ENCODE measurements at places on chromosomes 3 and 15.

DNA sequence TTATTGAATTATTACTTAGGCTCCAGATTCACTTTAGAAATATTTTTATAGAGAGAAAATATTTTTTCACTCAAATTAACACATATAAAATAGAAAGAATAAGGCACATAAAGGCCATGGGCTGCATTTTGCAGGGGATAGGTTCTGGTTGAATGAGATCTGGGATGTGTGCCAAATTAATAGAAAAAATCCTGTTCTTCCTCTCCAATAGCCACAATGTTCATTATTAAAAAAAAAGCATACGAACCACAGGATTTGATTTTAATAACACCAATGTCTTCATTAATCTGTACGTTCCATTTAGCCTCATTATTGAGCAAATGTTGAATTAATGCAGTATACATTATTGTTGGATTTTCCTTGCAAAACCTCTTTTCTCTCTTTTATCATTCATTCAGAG is 622.8 kb upstream of the AGTR1 start:
- DNase-seq: no peak

- no peak for DNase-seq
These were observed 278.1 kb downstream of the THSD4 start for GRCh38 chr15:71393383-71393782.

GRCh38 chr3:54393150-54393549 is 270.8 kb downstream of the CACNA2D3 start:
- no peak for DNase-seq

DNA sequence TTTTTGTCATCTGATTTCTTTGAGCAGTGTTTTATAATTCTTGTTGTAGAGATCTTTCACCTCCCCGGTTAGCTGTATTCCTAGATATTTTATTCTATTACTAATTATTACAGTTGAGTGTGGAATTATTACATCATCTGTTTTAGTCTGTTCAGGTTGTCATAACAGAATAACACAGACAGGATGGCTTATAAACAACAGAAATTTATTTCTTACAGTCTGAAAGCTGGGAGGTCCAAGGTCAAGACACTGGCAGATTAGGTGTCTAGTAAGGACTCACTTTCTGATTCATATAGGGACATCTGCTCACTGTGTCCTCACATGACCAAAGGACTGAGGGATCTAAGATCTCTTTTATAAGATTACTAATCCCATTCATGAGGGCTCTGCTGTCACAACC is 121.3 kb upstream of the THBS1 start:
- DNase-seq: no peak

- no peak for DNase-seq
These were observed 224.7 kb downstream of the CACNA2D3 start for GRCh38 chr3:54347060-54347459.

GRCh38 chr15:100471933-100472332 is 56.8 kb downstream of the CERS3 start:
- no peak for DNase-seq

DNA sequence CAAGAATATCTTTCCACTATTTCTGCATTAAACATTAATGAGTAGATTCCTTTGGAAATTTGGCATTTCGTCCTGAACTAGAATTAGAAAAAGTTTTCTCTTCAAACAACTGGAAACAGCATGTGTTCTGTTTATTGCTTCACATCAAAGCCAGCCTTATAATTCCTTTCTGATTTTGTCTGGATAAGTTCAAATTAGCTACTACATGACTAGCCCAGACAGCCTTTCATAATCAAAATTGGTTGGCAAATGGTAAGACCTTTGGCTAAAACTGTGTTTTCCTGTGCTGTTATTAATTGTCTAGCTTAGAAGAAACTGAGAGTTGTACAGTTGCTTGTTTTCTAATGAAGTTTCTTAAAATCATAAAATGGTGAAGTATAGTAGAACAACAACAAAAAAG is 52.7 kb upstream of the P3H2 start:
- DNase-seq: no peak

GRCh38 chr3:175741951-175742350 is 882.8 kb downstream of the NAALADL2 start:
- DNase-seq: peak; percentile 56

- DNase-seq: peak; percentile 53
These were observed 445.7 kb upstream of the CDIN1 start for GRCh38 chr15:36133742-36134141.

DNA sequence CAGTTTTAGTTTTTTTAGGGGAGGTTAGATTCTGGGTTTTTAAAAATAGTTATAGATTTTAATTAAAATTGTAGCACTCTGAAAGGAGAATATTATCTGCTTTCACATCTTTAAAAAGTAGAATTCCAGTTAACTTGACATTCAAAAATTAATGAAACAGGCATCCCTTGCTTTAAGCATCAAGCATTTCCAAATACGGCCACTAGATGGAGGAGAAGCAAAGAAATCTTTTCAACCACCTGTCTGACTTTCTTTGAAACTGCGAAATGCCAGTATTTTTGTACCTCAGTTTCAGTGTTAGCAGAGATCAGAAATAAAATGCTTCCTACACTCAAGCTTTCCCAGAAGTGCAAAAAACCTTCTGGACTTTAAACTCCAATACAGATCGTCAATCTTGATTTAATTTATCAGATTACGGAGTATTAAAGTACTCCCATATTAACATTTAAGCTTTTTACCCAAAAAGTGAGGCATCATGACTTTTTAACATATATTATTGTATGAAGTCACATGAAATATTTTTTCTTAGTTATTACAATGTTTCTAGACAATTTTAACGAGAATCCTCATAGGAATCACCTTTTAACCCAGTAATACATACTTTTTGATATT is 153.3 kb downstream of the P3H2 start:
- DNase-seq: peak; percentile 65

- DNase-seq: no peak
These were observed 146.5 kb downstream of the TNIK start for GRCh38 chr3:171313702-171314101.

- no peak for DNase-seq
These were observed 2.1 kb downstream of the EPHB1 start for GRCh38 chr3:134797057-134797740.

DNA sequence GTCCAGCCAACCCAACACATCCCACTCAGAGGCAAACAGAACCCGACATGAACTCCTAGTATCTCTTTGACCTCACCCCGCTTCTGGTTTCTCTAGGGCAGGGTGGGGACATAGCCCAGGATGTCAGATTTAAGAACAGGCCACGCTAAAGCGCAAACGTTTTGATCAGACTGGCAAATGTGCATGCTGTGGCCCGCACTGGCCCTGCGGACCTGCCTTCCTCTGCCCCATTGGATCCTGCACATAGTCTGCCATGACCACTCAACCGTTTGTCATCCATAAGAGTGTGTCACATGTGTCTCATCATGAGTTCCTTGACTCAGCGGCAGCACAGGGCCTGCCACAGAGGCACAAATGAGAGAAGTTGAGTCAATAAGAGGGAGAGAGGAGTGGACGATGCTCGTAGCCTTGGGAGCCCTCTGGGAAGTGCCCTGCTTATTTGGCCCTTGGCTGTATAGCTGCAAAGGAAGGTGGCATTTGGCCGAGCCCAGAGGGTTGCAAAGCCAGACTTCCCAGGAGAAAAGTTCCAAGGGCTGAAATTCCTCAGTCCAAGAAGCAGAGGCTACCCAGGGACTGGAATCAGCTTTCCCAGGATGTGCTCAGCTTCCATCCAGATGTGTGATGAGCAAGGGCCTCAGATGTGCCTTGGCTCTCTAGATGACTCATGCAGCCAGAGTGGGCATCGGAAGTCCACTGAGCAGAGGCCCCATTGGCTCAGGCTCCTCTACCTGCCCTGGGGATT is 55.5 kb upstream of the SLCO2A1 start:
- DNase-seq: peak; percentile 43

GRCh38 chr3:183862610-183863009 is 22.1 kb downstream of the PARL start:
- no peak for DNase-seq

- peak; percentile 62 for DNase-seq
These were observed 88.6 kb upstream of the GSK3B start for GRCh38 chr3:120182613-120183511.

- DNase-seq: no peak
These were observed 523.4 kb downstream of the CADM2 start for GRCh38 chr3:85482213-85482490.

DNA sequence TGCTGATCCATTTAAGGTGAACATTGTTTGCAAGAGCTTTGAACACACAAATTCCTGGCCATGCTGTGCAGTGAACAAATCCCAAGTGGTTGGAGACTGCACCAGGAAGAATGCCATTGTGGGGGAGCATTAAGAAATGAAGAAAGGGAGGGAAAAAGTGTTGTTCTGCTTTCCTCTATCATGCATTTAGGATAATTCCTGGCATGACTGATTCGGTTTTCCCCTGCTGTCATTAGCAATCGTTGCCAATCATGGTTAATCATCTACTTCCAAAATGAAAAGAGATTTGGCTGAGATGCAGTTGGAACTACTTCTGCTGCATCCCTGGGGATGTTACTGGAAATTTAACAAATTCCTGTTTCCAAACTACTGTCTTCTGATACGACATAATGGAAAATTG is 73.7 kb upstream of the ZPLD1 start:
- DNase-seq: no peak

- DNase-seq: no peak
These were observed 190.9 kb upstream of the MME start for GRCh38 chr3:154889227-154889634.

- no peak for DNase-seq
These were observed 76.9 kb downstream of the HES1 start for GRCh38 chr3:194212845-194213331.

- peak; percentile 50 for DNase-seq
These were observed 508 bp downstream of the GORASP1 start for GRCh38 chr3:39106851-39107387.

DNA sequence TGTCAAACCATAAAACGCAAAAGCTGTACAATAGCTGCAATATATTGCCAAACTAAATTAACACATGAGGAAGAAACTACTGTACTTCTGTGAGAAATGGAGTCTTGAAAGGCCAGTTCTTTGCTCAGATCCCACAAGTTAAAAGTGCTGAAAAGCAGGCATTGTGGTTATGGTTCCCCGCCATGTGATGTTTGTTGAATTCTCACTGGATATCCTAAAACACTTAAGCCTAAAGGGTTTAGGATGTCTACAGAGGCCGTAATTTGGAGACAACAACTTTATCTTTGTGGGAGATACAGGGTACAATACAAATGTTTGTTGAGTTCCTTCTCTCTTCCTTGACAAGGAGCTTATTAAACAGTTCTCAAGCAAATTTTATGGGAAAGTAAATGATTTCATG is 53.2 kb downstream of the TMEM212 start:
- DNase-seq: no peak

DNA sequence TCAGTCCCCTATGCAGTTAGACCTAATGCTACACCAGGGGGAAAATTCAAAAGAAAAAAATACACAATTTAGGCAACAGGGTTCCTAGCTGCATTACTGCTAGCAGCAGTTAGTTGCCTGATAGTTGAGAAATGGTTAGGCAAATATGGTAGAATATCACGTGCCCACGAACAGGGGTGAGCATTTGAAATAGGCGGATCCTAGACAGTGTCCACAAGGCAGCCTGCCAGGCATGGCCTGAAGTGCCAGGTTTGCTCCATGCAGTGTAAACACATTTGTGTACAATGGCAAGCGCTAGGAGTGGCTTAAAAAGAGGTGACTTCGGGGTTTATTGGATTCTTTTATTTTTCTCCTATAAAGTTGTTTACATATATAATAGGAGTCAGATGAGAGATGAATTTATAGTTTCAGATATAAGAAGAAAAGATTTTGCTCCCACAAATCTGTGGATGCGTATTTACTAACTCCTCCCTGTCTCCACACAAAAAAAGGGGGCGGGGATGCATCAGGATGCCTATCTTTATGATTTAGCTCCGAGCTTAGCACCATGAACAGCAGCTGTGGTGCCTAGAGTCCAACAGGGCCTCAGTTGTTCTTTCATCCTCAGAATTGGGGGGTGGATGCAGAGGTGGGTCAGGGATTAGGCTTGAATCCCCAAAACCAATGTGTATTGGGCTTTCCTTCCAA is 3.9 kb upstream of the TGM4 start:
- DNase-seq: no peak

DNA sequence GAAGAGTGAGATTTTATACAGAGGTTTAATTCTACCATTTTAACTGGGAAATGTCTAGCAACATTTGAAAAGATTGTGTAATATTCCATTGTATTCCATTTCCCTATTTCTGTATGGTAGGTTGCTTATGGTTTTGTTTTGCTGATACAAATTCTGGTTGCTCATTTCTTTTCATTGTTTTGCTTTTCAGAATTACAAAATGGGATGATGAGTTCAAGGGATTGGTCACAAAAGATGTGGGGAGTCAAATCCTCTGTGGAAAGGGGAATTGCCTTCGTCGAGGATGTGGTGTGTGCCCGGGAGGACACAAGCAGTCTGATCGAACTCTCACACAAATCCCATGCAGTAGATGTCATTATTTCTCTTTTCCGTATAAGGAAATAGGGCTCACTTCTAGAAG is 18.3 kb downstream of the SLCO3A1 start:
- no peak for DNase-seq

All from IMR-90 (cell line).